Forelimb muscle (tissue), 1 donor: ENCODE measurements at places on chromosomes 4 and X. TPM values are rescaled to one million over a fixed set of nuclear protein-coding genes. Genes with fewer than 3 reads are reported as not detected.
A peak's percentile ranks its signal among the peaks of the same experiment; 100 is the strongest.

- DNase-seq, result no peak
These were observed 4.3 kb downstream of the SEPSECS start for GRCh38 chr4:25155947-25156346.

Gene LEF1
- 6.7 TPM for polyA plus RNA-seq

- DNase-seq, result no peak
These were observed 6.9 kb upstream of the HAND2 start for GRCh38 chr4:173536808-173537429.

DNA sequence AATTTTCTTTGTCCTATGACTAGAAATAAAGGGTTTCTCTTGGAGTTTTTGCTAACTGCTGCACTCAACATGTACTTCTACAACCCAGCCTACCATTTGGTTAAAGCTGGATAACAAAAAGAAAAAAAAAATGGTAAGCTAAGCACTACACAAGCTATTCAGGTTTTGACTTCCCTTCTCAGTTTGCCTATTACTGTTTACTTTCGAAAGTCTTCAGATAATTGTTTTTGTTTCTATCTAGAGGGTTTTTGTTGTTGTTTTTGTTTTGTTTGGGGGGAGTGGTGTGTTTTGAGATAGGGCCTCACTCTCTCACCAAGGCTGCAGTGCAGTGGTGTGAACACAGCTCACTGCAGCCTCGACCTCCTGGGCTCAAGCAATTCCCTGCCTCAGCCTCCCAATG, 46.6 kb downstream of the CLOCK start:
- DNase-seq, result no peak

Gene FHDC1
- 5.6 TPM for polyA plus RNA-seq

DNA sequence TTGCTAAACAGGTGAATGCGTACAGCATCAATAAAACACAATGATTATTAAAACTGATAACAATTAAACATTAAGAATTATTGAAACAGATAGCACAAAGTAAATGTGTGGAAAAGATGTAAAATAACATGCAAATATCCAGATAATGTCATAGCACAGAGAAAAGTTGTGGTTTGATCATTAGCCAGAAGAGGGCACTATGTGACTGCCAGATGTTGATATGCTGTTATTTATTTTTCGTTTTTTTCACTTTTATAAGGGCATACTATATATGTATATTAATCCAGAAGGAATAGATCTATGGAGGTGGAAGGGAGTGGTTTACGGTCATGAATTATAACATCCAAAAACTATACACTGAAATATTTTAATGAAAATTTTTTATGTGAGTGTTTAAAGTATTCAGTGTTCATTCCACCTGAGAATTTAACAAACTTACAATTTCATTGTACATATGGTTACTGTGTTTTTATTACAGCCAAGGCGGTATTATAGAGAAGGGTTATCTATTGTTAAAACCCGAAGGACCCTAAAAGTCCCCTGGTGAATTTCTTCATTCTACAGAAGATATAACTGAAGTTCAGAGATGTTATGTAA, 211.9 kb upstream of the UGT8 start:
- DNase-seq, result peak; percentile 19

DNA sequence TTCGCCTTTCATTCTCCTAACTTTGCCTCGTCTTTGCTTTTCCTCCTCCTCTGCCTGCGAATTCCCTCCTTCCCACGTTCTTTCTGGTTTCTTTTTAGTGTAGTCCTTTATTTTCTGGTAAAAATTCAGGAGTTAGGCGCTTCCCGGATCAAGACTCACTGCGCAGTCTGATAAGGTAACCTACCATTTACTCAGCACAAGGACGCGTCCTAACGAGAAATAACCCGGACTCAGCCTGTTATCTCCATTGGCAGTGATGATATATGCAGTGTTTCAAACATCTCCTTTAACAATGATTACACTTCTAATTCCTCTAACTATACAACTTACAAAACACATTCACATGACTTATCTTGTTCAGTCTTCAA, 357 bp upstream of the ETNPPL start:
- DNase-seq, result no peak

Gene SSX2B
- not detected for polyA plus RNA-seq

Gene DCHS2
- 7.4 TPM for polyA plus RNA-seq

Gene AMER1
- polyA plus RNA-seq, result 6.6 TPM

Gene CXCL10
- 0.23 TPM for polyA plus RNA-seq

- DNase-seq, result no peak
These were observed 2054.9 kb downstream of the PCDH7 start for GRCh38 chr4:32775049-32775448.

DNA sequence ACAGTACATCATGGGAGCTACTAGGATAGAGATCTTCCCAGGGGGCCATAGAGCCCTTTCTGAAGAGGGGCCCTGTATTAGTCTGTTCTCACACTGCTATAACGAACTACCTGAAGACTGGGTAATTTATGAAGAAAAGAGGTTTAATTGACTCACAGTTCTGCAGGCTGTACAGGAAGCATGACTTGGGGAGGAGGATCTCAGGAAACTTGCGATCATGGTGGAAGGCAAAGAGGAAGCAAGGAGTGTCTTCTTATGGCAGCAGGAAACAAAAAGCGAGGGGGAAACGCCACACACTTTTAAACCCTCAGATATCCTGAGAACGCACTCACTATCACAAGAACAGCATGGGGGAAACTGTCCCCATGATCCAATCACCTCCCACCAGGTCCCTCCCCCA, 4.2 kb upstream of the SLC9A6 start:
- no peak for DNase-seq

DNA sequence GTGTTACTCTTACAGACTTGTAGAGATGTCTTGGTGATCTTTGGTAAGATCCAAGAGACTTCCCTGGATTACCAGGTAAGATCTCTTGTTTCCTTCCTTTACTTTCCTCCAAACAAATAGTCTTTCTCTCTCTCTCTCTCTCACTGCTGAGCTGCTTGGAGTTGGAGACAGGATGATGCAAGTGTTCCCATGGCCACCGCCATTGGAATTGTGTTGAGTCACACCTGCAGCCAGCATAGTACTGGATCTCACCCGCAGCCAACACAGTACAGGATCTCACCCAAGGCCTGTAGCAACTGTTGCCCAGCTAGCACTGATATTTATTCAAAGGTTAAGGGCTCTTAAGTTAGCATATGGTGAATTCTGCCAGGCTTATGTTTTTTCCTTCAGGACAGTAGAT, 1080.9 kb downstream of the FAT4 start:
- no peak for DNase-seq

DNA sequence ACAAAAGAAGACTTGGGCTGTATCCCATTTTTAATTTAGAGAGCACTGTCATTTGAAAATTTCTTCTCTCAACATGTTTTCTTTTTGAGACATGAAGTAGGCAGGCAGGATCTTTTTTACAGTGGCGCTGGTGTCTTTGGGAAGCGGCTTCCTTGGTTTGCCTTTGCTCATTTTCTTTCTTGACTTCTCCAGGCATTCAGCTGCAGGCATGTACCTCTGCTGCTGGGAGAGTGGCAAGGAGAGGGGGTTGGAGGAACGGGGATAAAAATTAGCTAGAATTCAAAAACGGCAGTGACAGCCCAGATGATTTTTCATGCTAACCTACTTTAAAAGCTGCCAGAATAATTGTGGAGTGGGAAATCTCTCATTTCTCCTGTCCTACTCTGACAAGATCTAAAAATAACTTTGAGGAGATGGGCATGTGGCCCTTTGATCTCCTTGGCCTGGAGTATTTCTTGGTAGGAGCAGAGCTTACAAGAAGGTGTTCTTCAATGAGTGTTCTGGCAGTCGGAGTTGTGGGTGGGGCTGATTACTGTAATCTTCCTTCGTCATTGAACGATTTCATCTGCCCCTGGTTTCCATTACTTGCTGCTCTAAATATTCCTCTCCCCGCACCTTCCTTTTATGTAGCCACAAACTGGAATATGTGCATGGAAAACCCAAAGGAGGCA, 54.8 kb downstream of the TBL1X start:
- no peak for DNase-seq

Gene KLHL34
- 0.46 TPM for polyA plus RNA-seq

Gene PASD1
- 0.08 TPM for polyA plus RNA-seq

DNA sequence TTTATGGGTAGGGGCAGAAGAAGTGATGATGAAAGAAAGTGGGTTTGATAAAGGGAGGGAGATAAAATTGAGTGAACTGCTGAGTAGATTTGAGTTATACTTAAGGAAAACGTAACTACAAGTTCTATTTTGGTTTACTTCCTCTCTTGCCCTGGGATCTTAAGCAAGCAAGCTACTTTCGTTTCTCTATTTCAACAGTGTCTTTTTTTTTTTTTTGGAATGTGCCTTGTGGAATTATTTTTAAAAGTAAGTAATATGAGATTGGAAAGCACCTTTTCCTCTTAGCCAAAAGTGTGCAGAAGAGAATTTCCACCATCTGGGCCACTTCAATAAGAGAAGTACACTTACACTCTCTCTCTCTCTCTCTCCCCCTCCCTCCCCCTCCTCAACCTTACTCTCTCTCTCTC, 16.0 kb upstream of the C4orf36 start:
- no peak for DNase-seq

GRCh38 chrX:106919932-106920452, at the start of gene CLDN2:
TSS of gene CLDN2 (plus strand) at chrX:106920402. CDS start at chrX:106928229, 7,827 bp downstream.
- DNase-seq, result no peak

Gene ADH7
- not detected for polyA plus RNA-seq

DNA sequence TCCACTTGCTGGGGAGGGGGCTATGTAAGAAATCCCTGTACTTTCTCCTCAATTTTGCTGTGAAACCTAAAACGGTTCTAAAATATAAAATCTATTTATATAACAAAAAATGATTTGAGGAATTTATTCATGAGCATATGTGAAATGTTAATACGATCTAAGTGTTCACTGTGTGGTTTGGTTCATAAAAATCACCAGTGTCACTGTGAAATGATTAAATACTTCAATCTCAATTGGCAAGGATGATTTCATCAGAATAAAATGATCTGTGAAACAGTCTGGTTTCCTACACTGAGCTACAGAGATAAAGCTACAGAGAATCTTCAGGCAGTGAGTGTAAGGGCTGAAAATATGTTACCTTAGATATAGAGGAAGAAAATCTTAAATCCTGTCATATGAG, 153.4 kb downstream of the GPM6A start:
- DNase-seq, result no peak

- DNase-seq, result no peak
These were observed 1.4 kb downstream of the NSG1 start for GRCh38 chr4:4388311-4388790.

- no peak for DNase-seq
These were observed 33.0 kb upstream of the ADRA2C start for GRCh38 chr4:3733195-3733594.

- DNase-seq, result no peak
These were observed 14.2 kb upstream of the FNIP2 start for GRCh38 chr4:158754385-158755180.

DNA sequence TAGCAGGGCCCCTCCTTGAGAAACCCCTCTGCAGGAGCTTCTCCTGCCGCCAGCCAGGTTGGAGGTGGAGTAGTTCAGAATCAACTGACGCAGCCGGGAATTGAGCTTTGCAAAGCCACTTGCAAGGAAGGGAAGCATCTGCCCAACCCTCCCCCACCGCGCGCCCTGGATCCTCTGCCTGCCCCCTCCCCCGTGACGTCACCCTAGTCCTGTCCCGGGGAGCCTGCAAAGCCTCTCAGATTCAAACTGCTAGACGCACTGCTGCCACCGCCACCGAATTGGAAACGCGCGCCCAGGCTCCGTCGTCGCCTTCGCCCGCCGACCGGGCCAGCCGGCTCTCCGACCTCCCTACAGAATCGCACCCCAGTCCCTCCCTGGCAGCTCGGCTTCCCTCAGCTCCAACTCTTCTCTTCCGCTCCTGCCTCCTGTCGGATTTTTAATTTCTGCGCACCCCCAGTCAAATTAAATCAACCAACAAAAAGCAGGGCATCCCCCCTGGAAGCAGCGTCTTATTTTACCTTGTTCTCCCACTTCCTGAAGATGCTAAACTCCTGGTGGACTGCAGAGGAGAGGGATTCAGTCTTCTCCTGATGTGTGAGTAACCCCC, 3.8 kb downstream of the SLITRK2 start:
- no peak for DNase-seq

- no peak for DNase-seq
These were observed 1.9 kb downstream of the NPNT start for GRCh38 chr4:105896984-105897775.

Gene MAGEA3
- not detected for polyA plus RNA-seq

Gene EVC
- 14.8 TPM for polyA plus RNA-seq

Gene RPL39
- 3,298 TPM for polyA plus RNA-seq

GRCh38 chrX:135345107-135345589, 35.9 kb downstream of the ETDC start:
- no peak for DNase-seq

- DNase-seq, result no peak
These were observed 128.6 kb downstream of the CHIC2 start for GRCh38 chr4:53935780-53936179.

DNA sequence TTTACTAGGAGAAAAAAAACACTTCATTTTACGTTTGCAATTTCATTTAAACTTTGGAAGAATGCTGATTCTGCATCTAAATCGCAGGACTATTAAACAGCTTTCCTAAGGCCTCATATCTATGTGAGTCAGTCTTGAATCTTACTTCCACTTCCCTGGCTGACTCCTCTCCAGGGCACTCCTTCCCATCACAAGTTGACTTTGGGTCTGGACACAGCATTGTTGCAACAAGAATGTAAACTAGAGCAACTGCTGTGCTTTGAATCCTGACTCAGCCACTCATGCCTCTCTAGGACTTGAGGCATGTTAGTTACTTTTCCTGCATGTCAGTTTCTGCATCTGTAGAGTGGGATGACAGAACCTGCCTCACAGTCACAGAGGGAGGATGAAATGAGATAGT, 413.8 kb downstream of the FAT4 start:
- no peak for DNase-seq

Gene PRSS12
- 8.9 TPM for polyA plus RNA-seq

Gene NAT8L
- 4.3 TPM for polyA plus RNA-seq

DNA sequence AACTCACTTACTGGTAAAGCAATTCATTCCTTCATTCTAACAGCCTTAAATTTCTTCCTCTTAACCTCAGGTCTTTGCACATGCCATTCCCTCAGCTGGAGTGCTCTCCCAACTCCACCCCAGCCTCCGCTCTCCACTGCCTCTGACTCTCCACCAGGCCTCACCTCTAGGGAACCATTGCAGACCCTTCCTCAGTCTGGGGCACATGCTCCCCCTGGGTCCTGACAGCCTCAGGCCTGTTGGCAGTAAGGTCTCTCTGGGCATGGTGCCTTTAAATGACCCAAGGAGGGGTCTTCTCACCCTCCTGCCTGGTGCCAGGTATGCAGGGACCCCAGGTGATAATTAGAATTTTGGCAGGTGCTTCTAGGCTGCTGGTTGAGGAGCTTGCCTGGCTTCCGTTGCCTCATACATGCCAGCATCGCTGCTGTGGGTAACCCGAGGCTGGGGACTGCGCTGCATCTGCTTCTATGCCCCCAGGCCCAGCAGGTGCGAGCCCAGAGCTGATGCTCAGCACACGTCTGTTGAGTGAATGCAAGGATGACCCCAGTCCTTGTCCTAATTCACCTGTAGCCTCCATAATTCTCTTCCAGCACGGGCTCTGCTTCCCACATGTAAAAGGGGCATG, 27.5 kb upstream of the GPR78 start:
- no peak for DNase-seq

DNA sequence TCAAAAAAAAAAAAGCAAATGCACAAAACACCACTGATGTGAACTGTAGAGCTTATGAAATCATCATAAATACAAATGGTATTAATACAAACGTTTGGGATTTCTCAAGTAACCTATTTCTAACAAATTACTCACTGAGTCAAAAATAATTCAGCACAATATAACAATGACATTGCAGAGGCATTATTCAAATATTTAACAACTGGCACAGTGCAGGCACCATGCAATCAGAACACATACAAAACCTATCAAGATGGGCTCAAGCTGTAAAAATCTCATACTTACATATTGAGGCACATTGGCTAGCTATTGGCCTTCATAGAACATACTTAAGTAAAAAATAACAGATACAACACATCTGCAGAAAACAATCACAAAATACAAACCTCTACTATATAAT, 81.1 kb downstream of the LRBA start:
- DNase-seq, result no peak
